ENCODE measurements at places on chromosomes 7 and 10. TPM values are rescaled to one million over a fixed set of nuclear protein-coding genes. Genes with fewer than 3 reads are reported as not detected.

- no peak for DNase-seq
Measured at GRCh38 chr10:3658766-3659165, 126.2 kb downstream of the KLF6 start.

- no peak for DNase-seq
Measured at GRCh38 chr7:115631782-115632181, 398.8 kb downstream of the TFEC start.

DNA sequence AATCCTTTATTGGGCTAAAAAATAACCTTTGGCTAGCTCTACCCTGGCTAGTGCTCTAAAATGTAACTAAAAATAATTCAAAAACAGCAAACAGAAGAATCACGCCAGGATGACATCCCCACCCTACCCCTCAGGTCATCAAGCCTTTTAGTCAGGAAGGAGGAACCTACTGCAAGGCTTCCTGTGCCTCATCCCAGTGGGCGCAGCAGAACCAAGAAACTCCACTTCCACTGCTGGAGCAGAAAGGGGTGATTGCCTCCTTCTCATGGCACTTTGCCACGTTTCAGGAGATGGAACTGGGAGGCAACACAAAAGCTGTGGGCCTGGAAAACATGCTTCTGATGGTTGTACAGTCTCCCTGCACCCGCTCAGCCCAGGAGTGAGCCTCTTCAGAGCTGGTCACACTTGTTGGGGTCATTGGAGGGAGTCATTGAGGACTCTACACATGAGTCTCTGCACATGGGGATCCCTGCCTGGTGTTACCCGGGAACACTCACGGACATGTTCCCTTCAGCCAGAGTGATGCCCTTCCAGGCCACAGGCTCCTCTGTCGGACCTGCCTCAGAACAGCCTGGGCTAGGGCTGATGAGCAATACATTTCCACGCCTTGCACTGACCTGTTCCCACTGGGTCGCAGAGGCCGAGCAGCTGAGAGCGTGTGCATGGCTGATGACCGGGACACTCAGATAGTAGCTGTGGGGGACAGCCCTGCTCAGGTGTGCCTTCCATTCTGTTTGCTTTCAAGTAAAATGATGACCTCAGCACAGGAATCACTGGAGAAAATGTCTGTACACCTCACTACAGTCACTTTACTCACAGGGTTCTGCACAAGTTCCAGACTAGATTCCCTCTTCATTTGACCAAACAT is 355.3 kb downstream of the FGFR2 start:
- DNase-seq = no peak

GRCh38 chr10:130401860-130402765 is 265.9 kb downstream of the GLRX3 start:
- DNase-seq = no peak

- no peak for DNase-seq
Measured at GRCh38 chr7:69674701-69675182, 76.5 kb downstream of the AUTS2 start.

DNA sequence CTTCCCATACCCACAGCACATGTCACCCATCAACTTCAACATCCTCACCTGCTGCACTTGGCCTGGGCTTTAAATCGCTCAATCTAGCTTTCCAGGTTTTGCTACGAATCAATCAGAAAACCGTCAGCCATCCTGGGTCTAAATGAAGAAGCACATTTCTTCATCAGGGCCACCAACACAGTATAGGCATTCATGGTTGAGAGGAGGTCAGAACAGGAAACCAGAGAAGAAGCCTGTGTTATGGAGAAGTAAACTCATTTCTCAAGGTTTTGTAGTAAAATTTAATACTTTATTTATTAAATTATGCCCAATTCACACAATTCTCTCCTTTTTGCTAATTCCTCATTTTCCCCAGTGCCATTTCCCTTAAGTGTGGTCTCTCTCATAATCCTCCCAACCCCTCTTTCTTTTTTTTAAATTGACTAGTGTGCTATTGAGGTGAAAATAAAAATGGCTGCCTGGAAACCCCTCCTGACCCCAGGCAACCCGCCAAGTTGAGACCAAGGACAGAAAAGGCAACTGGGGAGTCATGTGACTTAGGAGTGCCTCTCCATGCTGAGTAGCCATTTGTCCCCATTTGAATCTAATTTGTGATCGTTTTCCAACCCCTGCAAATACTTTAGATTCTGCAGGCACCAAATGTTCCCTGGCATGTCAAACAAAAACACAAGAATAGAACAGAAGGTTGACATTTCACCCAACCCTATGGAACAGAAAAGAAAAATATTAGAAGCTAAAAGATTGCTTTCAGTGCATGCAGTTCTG is 181.1 kb upstream of the NAMPT start:
- DNase-seq = no peak

DNA sequence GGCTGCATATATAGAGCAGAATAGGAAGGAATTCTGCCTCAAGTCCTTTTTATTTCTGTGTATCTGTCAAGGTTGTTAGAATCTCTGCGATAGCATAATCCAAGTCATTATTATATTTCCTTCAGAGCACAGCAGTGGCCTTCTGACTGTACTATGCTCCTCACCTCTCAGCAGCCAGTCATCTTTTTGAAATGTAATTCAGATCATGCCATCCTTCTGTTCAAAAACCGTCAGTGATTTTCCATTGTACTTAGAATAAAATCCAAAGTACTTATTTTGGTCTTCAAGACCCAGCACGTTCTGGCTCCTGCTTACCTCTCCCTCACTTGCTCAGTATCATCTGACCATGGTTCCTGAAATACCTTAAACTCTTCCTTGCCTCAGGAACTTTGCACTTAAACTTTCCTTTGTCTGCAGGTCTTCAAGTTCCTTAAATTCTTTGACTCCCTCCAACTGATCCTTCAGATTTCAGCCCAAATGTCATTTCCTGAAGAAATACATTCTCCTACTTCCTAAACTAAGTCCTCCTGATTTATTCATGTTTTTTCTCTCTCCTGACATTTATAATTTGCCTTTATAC is 112.4 kb downstream of the ST7 start:
- no peak for DNase-seq

DNA sequence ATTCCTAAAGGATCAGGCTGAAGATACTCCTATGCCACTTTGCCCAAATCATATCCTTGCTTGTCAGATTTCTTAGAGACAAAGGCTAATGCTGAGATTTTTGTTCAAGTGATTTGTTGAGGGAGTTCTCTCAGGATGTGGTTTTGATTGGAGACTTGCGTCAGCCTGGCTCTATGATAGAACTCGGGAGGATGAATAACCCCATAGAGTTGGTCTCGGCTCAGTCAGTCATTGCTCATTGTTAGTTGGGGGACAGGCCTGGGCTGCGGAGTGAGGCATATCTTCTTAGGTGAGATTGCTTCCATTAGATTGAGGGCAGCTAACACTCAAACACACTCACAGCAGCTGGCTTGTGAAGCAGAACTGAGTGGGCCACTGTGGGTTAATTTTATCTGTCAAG is 203.4 kb downstream of the KIF20B start:
- DNase-seq = no peak

DNA sequence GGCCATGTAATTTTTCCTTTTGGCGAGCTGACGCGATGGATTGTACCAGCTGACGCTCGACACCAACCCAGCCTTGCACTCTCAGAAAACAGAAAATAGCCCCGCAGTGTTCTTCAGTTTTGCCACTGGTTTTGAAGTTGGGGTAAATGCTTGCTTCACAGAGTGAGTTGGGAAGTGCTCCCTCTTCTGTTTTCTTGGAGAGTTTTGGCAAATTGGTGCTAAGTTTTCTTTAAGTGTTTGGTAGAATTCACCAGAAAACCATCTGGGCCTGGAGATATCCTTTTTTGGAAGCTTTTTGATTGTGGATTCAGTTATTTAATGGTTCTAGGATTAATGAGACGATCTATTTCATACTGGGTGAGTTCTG is 252.8 kb downstream of the ELFN1 start:
- DNase-seq = no peak

DNA sequence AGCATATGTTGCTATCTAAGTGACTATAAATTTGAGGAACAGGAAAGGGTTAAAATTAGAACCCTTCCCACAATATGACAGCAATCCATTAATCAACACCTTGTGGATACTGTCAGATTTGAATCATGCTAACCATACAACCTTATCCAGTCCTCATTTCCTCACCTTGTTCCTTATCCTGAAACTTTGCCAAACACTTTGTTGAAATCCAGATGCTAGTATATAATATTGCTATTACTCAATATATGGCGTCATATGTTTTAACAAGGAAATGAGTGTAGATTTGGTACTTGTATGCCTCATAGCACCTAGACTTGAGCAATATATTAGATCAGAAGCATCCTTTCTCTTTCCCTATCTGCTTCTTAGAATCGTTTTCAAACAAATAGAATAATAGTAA is 66.3 kb upstream of the SLC25A13 start:
- DNase-seq = no peak

- no peak for DNase-seq
Measured at GRCh38 chr7:24784277-24784676, 27.0 kb upstream of the GSDME start.

GRCh38 chr7:36707465-36707864 is 16.8 kb downstream of the AOAH start:
- DNase-seq = no peak

- no peak for DNase-seq
Measured at GRCh38 chr7:100764841-100765240, 31.4 kb downstream of the ZAN start.

GNAT3 gene
- not detected for total RNA-seq

OGDHL gene
- total RNA-seq = 3.2 TPM

RBP3 gene
- total RNA-seq = not detected

All from ovary (tissue), 10 donors.